Fibroblast of skin of right quadriceps (primary cell): ENCODE measurements at places on chromosomes 13 and 19.
A peak's percentile ranks its signal among the peaks of the same experiment; 100 is the strongest.

DNA sequence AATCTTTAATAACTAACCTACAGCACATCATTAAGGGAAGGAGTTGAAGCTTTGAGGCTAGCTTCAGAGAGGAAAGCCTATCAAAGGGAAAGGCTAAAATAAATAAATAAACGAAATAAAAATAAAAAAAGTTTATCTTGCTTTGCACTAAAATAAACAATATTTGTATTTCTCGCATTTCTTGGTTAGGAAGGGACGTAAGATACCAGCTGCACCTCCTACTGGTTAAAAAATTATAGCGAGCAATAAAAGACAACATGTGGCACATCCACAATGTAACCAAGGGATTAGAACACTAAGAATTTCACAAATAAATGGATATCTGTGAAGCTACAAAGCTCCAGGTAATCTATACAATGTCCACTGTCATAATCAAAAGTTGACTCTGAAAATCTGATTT is 194.5 kb downstream of the DACH1 start:
- no peak for DNase-seq

GRCh38 chr13:56299650-56300049 is 841.1 kb upstream of the PRR20A start:
- no peak for DNase-seq

GRCh38 chr19:4122480-4122879 is 1.4 kb downstream of the MAP2K2 start:
- no peak for DNase-seq

- DNase-seq: no peak
These were observed 41.1 kb downstream of the SERP2 start for GRCh38 chr13:44414716-44415115.

DNA sequence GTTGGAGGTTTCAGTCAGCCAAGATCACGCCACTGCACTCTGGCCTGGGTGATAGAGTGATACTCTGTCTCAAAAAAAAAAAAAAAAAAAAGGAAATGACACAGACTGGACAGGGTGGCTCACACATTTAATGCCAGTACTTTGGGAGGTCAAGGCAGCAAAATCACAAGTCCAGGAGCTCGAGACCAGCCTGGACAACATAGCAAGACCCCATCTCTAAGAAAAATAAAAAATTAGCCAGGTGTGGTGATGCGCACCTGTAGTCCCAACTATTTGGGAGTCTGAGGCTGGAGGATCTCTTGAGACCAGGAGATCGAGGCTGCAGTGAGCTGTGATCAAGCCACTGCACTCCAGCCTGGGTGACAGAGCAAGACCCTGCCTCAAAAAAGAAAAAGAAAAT is 22.6 kb upstream of the NAPA start:
- DNase-seq: no peak

DNA sequence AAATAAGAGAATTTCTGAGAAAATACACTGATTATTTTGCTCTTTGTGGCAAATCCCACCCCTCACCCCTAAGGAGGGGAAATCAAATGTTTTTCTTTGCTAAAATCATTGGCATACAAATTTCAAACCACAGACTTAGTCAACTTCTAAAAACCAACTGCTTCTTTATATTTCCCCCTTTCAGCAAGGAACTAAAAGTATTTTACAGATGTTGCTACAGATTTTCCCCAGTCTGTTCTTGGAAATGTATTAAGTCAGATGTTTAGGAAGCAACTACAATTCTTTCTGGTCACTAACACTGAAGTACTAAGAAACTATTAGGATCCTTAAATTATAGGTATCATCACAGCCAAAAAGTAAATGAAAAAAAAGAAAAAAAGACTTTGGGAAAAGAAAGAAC is 6.9 kb downstream of the MTMR6 start:
- DNase-seq: no peak

- DNase-seq: peak; percentile 86
These were observed 154.6 kb downstream of the FLT1 start for GRCh38 chr13:28340272-28340793.

- DNase-seq: no peak
These were observed 26.8 kb upstream of the CEACAM21 start for GRCh38 chr19:41548954-41549688.

GRCh38 chr19:42075364-42075615 is 676 bp upstream of the ZNF574 start:
- DNase-seq: no peak

GRCh38 chr19:14413693-14414181 is 5.4 kb downstream of the DDX39A start:
- DNase-seq: peak; percentile 60

- peak; percentile 67 for DNase-seq
These were observed 22.8 kb upstream of the ITM2B start for GRCh38 chr13:48210178-48210577.

GRCh38 chr13:94382960-94383359 is 96.5 kb downstream of the DCT start:
- no peak for DNase-seq

DNA sequence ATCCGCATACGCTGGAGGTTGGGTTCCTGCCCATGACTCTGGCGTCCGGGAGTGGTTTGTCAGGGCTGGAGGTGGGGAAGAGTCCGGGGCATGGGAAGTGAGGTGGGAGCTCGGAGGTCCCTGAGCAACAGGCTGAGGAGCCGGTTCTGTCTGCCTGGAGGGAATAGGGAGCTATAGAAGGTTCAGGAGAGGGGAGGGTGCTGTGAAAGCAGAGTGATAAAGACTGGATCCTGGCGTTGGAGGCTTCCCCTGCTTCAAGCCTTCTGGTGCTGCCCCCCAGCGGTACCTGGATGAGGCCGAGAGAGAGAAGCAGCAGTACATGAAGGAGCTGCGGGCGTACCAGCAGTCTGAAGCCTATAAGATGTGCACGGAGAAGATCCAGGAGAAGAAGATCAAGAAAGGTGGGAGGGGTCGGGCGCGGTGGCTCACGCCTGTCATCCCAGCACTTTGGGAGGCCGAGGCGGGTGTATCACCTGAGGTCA is 2.6 kb downstream of the HMG20B start:
- DNase-seq: no peak

- no peak for DNase-seq
These were observed 3.6 kb downstream of the IFNL1 start for GRCh38 chr19:39299832-39300231.

- no peak for DNase-seq
These were observed 18.0 kb downstream of the GTF2F2 start for GRCh38 chr13:45138282-45138681.

DNA sequence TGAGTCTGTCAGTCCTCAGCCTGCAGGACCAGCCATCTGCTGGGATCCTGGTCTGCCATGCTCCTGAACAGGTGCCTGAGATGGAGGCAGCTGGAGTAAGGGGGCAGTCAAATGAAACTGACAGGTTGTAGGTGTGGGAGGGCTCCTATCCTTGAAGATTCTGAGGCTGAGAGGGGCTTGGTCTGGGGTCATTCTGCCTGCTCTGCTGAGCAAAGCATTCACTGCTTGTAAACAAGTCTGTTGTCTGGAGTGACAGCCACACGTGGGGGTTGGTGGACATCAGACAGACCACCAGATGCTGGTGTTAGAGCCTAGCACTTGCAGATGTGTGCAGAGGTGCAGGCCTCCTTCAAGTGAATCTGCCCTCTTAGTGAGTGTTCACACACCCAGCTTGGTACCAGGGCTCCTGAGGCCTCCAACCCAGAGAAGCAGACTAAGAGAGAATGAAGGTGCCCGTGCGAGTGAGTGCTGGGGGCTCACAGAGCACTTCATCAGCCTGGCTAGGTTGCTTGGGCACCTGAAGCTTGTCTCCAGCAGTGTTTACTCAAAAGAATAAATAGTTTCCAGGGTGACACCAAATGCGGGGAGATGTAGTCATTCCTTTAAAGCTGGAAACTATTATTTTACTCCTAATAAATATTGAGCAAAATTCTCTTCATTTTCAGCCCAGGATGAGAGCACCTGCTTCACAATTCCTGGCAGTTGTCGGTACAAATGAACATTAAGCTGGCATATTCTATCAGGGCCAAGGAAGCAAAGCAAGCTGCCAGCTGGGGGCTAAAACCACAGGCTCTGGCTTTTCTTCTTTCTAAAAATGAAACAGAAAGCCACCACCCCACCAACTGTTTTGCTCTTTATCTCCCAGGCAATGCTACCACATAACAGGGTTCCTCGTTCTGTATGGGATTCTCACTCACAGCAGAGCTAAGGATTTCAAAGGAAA is 82.3 kb downstream of the RNASEH2B start:
- no peak for DNase-seq

- DNase-seq: no peak
These were observed 21.0 kb downstream of the RFXAP start for GRCh38 chr13:36839981-36840380.

GRCh38 chr13:34124666-34125306 is 306.8 kb downstream of the RFC3 start:
- no peak for DNase-seq

DNA sequence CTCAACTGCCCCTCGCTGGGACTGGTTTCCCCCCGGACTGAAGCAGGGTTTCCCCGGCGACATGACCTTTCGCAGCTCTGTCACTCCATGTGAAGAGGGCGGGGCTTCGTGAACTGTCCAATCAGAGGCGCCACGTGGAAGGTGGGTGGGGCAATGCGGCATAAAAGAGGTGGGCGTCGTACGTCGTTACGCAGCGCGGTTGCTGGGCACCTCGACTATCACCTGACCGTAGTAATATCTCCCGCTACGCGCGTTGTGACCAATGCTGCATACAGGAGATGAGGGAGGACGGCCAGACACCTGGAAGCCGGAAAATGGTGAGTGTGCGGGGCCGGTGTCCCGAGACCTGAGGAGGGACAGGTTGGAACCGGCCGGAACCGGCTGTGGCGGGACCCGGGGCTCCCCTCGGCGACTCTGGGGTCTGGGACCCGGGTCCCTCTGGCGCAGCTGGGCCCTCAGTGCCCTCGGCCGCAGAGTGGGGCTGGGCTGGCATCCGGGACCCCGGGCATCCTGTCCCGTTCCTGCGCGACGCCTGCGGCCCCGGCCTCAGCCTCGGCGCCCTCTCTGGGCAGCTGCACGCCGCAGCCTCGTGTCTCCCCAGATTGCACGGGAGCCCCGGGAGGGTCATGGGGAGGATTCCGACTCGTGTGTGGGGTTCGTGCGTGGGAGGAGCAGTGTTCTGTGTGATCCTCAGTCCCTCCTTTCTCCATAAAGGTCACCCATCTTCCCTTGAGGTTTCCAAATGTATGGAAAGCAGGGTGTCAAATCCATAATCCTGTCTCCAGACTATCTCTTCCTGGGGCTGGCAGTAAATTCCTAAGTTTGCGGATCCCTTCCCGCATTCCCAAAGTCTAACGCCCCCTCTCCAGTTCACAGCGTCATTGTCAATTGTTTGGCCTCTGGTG is 32.2 kb downstream of the ZNF136 start:
- peak; percentile 63 for DNase-seq

DNA sequence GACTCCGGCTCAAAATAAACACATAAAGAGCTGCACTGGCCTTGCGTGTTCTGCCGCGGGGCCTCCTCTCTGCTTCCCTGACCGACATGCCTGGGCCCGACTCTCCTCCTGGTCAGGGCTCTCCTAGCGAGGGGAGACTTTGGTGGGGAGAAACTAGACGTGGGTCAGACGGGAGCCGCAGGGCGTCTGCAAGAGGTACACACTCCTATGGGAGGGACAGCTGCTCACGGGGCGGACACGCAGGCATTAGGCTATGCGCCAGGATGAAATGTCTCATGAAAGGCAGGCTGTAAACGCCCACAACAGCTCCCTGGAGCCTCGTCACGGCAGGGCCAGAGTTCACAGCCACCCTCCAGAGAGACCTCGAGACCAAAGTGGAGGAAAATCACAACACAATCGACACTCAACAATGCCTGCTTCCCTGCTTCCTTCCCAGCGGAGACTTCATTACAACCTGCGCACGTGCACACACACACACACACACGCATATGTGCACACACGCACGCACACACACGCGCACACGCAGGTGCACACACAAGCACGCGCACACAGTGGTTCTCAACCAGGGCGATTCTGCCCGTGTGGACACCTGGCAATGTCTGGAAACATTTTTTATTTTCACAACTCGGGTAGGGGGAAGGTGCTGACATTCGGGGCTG is 5.8 kb downstream of the SLC39A3 start:
- DNase-seq: no peak

- DNase-seq: no peak
These were observed 247.8 kb downstream of the TEX29 start for GRCh38 chr13:111568290-111568689.

DNA sequence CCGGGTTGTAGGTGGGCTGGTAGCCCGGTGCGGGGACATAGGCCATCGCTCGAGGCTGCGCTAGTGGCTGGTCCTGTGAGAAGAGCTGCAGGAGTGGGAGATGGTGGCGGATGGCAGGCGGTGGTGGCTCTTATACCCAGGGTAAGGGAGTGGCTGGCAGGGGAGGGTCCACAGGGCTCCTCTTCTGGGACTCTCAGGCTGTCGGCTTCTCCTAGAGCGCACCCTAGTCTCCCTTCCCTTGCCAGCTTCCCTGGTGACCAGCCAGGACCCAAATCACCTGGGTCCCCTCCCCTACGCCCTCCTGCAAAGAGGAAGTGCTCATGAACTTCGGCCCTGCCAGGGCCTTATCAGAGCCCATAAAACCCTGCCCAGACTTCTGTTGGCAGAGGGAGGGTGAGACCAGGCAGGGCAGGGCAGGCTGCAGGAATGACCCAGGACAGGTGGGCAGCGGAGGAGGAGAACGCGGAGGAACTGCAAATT is at the start of gene LGALS4:
LGALS4 (minus strand) TSS at position 105 of the 480 bp plus-strand sequence; CDS start at position 46, 59 bp downstream.
- no peak for DNase-seq

- no peak for DNase-seq
These were observed 16.5 kb downstream of the LRCH1 start for GRCh38 chr13:46569456-46569855.

GRCh38 chr19:16326401-16327168 is 2.0 kb downstream of the KLF2 start:
- DNase-seq: no peak

DNA sequence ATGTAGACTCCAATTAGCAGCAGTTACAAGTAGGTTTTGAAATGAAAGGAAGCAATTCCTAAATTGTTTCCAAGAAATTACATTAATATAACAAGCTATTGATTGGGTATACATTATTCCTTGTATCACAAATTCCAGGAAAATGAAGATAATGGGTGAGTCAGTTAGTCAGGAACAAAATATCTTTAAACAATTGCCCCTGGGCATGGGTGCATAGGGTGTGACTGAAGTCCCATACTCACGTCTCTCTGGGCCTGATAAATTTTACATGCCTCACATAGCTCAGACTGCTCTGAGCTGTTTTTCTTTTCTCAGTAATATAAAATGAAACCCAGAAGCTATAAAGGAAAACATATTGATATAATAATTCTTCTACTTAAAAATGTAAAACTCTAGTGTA is 87.8 kb downstream of the FNDC3A start:
- no peak for DNase-seq

DNA sequence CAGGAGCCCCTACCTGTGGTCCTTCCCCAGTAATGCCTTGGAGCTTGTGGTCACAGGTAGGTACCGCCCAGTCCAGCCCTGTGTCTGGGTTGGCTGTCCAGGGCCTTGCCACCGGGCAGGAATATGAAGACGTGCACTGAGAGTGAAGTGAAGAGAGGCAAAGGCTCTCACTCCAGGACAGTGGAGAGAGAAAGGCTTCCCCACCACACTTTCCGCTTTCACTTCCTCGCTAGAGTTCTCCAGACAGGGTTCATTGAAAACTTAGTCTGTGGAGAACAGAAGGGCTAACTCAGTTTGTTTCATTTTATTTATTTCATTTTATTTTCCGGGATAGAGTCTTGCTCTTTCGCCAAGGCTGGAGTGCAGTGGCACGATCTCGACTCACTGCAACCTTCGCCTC is 14.2 kb downstream of the FCAR start:
- DNase-seq: no peak
